ENCODE measurements at places on chromosomes 7 and 10.

DNA sequence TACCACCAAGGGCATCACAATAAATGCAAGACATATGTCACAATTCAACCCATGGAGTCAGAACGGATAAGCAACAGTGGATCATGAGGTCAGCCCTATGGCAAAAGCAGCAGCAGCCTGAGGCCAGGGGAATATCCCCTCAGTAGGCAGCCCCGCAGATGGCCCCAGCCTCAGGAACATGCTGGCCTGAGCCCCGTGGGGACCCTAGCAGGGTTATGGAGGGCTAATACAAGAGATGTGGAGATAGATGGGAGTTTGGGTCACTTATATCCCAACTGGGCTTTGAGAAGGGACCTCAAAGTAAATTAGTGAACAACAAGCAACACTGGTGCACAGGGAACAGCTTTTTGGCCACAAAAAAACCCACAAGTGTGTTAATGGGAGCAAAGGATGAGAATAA is 9.1 kb downstream of the TMEM72 start:
- DNase-seq, result no peak

GRCh38 chr7:141477865-141478264 is 73.3 kb upstream of the AGK start:
- DNase-seq, result no peak

DNA sequence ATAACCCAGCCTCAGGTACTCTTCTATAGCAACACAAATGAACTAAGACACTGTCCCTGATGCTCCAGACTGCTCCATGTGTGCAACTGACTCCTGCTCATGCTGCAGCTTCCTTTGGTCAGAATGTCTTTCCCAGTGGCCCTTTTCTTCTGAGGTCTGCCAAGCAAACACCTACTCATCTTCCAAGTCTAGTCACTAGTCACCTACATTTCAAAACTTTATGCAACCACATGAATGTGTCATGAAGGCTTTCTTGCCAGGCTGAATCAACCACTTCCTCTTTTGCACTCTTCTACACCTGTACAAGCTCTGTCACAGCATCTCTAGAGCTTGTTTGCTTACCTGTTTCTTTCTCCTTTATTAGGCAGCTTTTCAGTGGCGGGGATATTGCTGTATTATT is 75.8 kb downstream of the LSMEM1 start:
- DNase-seq, result no peak

DNA sequence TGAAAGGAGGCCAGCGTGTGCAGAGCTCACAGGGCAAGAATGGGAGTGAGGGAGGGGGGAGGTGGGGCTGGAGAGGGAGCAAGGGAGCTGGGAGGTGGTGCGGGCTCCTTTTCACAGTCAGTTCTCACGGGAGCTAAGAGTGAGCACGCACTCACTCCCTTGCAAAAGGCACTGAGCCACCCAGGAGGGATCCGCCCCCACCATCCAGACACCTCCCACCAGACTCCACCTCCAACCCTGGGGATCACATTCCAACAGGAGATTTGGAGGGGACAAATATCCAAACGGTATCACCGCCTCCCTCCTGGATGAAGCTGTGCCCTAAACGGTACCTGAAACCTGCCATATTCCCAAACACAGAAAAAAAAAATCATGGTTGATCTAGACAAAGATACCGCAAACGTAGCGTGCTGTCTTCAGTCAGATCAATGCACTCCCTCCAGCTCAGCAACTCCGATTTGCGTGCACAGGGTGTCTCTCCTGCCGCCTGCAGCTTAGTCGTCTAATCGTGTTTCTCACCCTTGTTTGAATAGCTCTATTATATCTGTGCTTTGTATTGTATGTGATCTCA is 20.3 kb upstream of the PRKAG2 start:
- no peak for DNase-seq

DNA sequence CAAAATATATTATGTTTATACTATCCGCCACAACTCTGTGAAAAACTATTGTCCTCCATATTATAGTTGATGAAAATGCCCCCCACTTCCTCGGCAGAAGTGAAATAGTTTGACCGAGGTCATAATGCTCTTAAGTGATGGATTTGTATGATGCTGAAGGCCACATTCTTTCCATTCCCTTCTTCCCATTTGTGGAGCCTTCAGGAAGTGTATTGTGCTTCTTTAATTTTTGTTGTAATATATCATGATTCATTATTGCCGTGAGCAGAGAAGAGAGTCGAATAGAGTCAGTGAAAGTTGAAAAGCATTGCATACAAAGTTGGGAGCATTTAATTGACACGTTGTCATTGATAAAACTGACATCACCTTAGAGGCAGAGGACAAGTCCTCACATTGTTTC is 460.3 kb downstream of the SUGCT start:
- no peak for DNase-seq

- no peak for DNase-seq
These were observed 89.1 kb downstream of the EGFR start for GRCh38 chr7:55107946-55108345.

DNA sequence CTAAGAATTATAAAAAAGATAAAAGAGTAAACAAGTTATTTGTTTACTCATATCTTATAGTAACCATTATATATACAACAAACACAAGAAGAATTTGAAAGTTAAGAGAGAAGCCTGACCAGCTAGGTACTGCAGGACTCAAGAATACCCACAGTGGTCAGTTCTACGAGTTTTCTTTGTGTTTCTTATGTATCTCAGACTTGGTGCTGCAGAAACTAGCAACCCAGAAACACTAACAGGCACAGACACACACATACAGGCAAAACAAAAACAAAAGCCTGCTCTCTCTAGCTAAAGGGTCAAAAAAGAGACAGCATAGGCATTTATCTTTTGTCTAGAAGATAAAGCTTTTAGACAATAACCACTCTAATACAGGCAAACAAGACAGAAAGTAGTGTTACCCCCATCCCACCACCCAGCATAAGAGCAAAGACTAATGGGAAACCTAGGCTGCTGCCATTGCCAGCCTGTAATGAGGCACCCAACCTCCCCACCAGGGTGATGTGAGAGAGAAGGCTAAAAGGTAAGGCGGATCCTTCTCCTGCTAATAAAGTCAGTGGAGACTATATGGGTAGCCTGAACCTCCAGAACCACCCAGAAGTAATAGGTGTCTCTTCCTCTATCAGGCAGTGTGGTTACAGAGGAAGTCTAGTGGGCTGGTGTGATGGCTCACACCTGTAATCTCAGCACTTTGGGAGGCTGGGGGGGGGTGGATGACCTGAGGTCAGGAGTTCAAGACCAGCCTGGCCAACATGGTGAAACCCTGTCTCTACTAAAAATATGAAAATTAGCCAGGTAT is 113.9 kb downstream of the DNAJC1 start:
- DNase-seq, result no peak

DNA sequence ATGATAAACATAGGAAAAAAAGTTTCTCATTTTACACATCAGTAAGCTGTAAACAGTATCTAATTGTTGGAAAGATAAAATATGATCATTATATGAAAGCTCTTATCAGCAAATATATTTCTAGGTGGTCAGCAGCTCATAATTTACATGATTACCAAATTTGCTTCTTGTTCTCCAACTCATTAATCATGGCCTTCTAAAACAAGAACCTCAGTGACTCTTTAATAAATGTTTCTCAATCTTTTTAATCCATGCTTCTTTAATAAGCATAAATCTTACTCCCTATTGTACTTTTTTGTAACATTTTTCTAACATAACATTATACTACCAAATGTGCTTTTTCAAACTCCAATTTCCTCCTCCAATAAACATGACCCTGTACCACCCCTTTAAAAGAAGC is 5.9 kb downstream of the ITGB1 start:
- DNase-seq, result no peak

DNA sequence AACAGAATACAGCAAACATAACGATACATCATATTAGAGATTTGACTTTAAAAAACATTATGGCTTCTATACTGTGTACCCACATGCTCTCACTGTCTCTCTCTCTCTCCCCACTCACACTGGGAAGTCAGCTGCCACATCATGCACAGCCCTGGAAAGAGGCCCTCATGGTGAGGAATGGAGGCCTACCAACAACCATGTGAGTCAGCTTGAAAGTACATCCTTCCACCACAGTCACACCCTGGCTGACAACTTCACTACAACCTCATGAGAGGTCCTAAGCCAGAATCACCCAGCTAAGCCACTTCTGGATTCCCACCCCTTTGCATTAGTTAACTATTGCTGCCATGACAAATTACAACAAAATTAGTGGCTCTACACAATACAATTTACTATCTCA is 23.3 kb upstream of the GPR22 start:
- no peak for DNase-seq

DNA sequence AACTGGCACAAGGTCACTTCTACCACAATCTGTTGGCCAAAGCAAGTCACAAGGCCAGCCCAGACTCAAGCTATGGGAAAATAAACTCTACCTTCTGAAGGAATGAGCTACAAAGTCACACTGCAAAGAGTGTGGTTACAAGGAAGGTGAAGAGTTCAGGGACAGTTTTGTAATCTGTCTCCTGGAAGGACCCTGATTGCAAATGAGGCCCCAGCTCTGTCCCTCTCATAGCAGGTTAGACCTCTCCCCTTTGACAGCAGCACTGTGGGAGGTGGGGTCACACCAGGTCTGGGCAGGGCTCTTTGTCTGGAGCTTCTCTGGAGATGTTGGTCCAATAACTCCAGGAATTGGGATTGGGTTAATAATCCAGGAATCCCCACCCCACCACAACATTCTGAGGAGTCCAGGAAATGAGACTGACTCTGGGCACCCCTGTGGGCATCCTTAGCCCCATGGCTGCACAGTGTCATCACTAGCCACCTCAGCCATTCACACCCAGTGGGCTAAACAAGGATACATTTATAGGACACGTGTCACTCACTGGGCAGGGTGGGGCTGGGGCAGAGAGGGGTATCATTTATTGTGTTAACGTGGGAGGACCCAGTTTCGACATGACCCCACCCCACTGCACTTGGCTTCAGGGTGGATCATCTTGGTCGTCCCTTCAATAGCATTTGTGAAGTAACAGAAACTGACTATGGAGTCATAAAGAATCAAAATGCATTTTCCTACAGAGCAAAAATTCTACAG is 23.7 kb upstream of the C10orf105 start:
- DNase-seq, result no peak

- DNase-seq, result no peak
These were observed 62.2 kb downstream of the NEURL1 start for GRCh38 chr10:103555712-103556111.

GRCh38 chr10:96496281-96496925 is 17.3 kb downstream of the TLL2 start:
- DNase-seq, result no peak

GRCh38 chr10:119337796-119338432 is 130.5 kb downstream of the GRK5 start:
- no peak for DNase-seq

DNA sequence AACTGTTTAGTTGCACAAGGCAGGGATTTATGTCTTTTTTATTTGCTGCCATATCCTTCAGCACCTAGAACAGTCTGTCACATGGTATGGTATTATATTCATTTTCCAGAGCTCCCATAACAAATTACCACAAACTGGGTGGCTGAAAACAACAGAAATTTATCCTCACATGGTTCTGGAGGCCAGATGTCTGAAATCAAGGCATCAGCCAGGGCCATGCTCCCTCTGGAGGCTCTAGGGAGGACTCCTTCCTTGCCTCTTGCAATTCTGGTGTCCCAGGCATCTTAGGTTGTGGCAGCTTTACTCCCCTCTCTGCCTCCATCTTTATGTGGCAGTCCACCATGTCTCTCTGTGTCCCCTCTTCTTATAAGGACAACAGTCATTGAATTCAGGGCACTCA is 43.1 kb downstream of the MET start:
- DNase-seq, result no peak

DNA sequence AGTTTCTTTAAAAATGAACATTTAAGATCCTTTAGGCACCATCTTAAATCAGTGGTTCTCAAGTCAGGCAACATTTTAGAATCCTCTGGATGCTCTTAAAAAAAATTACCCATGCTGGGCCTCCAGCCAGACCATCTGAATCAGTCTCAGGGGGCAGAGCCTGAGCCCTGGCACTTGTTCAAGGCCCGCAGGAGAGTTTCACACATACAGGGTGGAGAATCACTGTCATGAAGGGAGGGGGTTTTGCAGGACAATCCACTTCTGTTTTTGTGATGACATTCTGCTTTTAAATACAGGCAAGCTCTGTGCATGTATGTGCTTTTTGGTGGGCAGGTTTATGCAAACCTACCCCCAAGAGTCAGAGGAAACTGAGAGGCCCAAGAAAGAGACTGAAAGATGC is 268.6 kb downstream of the SEC23IP start:
- DNase-seq, result no peak

- no peak for DNase-seq
These were observed 109.2 kb downstream of the OSBPL3 start for GRCh38 chr7:24870766-24871165.

- no peak for DNase-seq
These were observed 31.8 kb downstream of the NUDT1 start for GRCh38 chr7:2273866-2274265.

DNA sequence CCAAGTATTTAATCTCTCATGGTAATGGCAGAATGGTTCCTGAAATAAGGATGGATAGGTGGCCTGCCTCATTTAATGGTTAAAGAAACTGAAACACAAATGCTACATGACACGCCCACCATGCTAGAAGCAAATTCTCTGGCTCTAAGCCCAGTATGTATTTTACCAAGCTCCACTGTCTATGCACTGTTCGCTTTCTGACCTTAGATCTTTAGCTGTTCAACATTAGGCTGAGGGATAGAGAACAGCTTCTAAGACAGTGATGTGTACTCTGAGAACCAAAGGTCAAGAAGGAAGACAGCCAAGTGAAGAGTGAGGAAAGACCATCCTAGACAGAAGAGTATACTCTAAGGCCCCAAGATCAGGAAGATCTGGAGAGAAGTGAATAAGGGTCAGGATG is 26.6 kb downstream of the FAM3C start:
- no peak for DNase-seq

DNA sequence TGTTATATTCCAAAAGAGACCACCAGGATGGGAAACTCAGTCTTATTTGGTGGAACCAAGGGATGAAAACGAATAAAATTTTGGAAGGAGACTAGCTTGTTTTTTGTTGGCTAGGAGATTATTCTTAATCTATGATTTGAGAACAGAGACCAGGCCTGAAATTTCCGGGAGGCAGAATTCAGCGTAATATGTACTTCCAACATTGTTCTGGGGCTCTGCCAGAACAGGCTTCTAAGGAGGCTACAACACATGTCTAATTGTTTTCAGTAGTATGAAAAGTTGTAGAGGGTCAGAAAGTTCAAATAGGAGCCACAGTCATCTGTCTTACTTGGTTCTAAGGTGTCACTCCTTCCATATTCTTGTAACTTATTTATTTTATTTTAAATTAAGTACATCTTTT is 1.7 kb downstream of the DDX21 start:
- no peak for DNase-seq

DNA sequence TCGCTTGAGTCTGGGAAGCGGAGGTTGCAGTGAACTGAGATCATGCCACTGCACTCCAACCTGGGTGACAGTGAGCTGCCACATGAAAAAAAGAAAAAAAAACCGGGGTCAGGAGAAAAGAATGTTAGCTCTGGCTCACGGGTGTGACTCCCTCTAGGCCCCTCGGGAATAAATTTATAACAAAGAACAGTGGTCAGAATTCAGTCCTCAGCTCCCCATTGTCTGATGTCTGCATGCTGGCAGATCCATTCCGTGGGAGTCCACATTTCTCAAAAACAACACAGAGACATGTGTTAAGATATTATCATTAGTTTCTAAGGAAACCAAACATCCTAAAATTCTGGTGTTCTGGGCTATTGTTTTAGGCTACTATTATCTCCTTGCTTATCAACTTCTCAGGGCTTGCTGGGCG is 90.6 kb downstream of the MARCHF5 start:
- DNase-seq, result no peak

Measured in inflammatory macrophage (primary cell).